ENCODE measurements at places on chromosomes 11 and 22.

DNA sequence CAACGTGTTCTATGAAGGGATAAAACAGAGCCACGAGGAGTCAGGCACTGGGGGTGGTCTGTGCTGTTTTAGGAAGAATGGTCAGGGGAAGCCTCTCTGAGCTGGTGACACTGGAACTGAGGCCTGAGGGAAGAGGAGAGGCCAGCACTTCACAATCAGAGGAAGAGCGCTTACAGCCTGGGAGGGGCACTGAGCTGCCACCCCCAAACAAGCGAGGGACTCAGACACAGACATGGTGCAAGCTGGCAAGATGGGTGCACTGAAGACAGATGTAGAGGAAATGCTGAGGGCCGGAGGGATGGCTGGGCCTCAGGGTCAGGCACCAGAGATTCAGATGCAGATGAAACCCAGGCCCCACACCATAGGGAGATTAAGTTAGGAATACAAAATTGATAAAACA, 40.0 kb upstream of the TP53I11 start:
- DNase-seq, result no peak

GRCh38 chr11:75919525-75919924, 104.5 kb downstream of the UVRAG start:
- DNase-seq, result no peak

DNA sequence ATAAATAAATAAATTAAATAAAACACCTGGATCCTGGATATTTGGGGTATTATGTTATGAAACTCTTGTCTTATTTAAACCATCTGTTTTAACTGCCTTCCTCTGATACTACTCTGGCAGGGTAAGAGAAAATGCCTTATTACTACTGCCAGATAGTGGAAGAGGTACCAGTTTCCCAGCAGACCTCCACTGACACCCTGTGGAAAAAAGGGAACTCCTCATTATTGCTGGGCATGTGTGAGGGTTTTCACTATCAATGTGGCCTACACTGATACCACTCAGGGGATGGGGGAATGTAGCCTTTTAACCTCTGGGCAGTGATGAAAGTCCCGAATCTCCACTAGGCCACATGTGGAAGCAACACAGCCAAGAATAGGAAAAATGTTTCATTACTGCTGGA, 121.0 kb downstream of the LUZP2 start:
- DNase-seq, result no peak

DNA sequence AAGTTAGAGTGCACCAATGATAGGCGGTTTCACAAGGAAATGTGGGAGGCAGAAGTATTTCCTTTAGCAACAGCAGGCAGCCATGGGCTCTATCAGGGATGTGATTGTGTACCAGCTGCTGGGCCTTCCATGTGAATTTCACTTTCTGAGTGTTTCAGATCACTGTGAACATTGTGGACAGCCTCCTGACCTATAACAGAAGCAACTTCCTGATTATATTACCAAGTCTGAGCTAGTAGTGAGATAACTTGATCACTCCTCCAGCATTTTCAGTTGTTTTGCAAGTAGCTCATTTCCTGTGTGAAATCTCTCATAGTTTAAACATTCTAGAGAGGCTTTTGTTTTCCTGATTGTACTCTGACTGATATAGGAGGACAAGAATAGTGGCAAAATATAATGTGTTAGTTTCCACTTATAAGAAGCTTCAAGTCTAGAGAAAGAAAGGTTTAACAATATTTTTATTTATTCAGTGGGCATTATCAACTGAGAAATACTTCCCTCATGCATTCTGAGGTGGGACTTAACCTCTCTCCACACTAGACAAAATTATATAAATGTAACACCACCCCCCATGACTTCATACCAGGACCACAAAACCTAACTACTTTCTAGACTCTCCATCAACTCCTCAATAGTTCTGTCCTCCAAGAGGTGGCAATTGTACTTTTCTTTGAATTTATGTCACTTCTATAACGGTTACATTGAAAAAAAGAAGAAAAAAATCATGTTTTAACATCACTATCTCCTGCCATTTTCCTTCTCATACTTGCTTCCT, 184.2 kb upstream of the LUZP2 start:
- peak; percentile 14 for DNase-seq

- DNase-seq, result no peak
Measured at GRCh38 chr11:126545057-126545555, 189.6 kb downstream of the ST3GAL4 start.

DNA sequence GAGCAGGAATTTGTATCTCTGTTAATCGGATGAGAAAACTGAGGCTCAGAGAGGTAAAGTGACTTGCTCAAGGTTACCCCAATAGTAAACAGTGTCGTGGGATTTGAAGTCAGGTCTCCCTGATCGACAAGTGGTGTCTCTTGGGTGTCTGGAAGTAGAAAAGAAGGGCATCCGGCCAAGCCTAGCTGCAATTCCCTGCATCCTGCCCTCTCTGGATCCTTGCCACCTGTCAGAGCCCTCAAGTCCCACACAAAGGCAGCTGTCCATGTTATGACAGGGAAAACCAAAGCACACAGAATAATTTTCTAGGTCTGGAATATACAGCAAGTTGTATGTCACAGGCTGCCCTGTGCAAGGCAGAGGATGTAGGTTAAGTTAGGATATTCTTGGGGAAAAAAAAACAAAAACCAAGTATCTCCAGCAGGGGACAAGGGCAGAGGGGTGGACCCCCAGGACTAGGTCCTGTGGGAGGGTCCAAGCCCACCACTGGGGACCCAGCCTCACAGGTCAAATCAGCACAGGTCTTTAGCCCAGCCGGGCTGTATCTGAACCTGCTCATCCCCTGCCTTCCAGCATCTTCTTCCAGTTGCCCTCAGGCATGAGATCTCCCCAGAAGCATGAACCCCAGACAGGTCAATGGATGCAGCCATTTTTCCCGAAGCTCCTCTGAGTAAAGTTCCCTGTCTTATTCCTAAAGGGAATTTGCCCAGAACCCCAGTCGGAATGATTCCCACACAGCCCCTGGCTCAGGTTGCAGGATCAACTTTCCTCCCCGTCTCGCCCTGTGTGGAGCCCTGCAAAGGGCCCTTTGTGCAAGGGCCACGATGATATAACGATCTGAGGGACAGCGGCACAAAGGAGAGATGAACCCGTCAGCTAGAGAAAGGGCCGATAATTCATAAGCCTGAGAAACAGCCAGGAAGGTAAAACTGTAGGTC, 15.0 kb downstream of the USH1C start:
- DNase-seq, result no peak

GRCh38 chr11:95835768-95836488, 45.6 kb downstream of the CEP57 start:
- DNase-seq, result peak; percentile 73

GRCh38 chr11:75536786-75537641, 11.3 kb upstream of the GDPD5 start:
- DNase-seq, result no peak

DNA sequence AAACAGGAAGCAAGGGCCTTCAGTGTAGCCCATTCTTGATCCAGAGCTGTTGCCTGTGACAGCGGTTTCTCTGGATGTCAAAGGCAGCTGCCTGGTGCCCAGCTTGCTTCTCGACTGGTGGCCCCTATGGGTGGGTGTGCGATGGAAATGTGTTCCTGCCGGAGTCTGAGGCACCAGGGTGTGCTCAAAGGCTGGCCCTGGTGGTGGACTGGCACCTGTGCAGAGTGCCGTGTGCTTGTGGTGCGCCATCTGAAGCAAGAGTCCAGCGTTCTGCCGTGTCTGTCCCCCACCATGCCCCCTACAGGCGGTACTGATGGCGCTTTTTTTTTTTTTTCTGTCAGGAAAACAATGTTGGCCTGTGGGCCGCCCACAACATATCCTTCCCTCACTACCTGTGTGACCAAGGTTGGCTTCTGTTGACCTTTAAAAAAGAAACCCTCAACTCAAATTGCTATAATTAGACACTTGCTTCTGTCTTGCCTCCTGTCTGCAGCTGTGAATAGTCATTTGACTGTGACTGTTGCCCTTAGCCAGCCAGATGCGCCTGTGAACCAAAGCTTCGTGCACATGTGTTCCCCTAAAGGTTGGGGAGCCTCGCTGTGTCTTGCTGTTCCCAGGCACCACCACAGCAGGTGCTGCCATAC, 4.7 kb upstream of the RANBP1 start:
- no peak for DNase-seq

GRCh38 chr11:128852327-128853023, 14.6 kb downstream of the KCNJ1 start:
- no peak for DNase-seq

- no peak for DNase-seq
Measured at GRCh38 chr11:68890490-68891231, 13.0 kb downstream of the MRPL21 start.

- DNase-seq, result no peak
Measured at GRCh38 chr11:64743591-64744543, at the start of gene RASGRP2. RASGRP2 (minus strand) TSS chr11:64744142; CDS start chr11:64742866, 1,276 bp downstream.

GRCh38 chr11:66494935-66495334, 14.7 kb downstream of the DPP3 start:
- DNase-seq, result no peak

DNA sequence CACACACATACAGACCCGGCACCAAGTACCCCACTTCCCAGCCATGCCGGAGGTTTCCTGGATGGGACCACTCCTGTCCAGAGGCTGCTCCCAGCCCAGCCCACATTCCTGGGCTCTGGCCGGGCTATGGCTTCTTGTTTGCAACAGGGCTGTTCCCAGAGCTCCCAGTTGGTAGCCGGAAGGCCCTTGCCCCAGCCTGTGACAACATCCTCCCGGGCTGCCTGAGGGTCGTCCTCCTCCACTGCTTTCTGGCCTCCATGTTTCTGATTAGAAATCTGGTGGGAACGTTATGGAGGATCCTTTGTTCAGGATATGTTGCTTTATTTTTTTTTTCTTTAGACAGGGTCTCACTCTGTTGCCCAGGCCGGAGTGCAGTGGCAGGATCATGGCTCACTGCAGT, 952 bp upstream of the CYP2D6 start:
- no peak for DNase-seq

- no peak for DNase-seq
Measured at GRCh38 chr11:91960770-91961169, 263.8 kb upstream of the FAT3 start.

DNA sequence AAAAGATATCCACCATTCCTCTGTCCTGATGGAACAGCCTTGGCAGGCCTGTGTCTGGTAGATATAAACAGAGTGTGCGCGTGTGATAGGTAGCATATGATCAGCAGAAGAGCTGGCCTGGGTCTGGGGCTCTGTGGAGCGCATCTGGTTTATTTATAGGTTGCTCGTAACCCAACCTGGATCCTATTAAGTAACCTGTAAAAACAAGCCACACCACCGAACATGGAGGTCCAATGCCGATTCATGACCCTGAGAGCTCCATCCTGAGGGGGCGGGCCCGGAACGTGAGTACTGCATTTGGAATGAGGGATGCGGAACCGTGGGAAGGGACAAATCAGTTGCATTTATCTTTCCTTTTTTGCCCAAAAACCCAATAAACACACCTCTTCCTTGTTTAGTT, 31.9 kb upstream of the APOL5 start:
- no peak for DNase-seq

DNA sequence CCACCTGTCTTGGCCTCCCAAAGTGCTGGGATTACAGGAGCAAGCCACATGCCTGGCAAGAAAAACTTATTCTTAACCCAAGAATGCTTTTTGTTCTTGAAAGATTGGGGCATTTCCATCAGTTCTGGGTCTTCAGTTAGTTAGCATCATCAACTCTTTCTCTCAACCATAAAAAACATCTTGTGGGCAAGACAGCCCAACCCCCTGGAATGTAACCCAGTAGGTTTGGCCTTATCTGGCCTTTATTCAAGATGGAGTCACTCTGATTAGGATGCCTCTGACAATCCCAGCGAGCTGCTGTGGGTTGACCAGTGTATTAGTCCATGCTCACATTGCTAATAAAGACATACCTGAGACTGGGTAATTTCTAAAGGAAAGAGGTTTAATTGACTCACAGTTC, 9.2 kb upstream of the TPCN2 start:
- no peak for DNase-seq

GRCh38 chr22:21938906-21939305, 13.7 kb downstream of the PPM1F start:
- DNase-seq, result no peak

- DNase-seq, result no peak
Measured at GRCh38 chr22:30662040-30662439, 5.6 kb downstream of the DUSP18 start.

- no peak for DNase-seq
Measured at GRCh38 chr11:650482-650881, 13.4 kb downstream of the DRD4 start.

DNA sequence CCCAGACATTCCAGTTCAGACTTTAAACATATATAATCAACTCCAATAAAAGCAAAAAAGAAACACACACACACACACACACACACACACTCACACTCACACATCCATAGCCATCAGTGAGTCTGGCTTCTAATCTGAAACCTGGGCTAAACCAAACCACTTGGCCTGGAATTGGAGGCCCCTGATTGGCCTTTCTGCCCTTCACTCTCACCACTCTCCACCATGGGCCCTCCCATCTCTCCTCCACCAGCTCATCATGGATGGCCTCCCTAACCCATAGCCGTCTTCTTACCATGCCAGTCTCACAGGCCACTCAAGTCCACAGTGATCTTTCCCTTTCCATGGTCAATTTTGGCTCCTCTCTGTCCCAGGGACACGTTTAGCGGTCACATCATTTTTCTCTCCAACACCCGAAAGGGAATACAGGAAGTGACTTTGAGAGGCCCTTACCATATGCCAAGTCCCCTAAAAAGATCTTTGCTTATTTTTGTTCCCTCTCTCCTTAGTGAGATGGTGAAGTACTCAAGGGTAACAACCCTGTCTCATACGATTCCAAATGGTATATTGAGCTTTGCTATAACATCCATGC, 66.6 kb downstream of the ENDOD1 start:
- no peak for DNase-seq

- DNase-seq, result no peak
Measured at GRCh38 chr11:130612291-130612851, 163.9 kb downstream of the ADAMTS15 start.

DNA sequence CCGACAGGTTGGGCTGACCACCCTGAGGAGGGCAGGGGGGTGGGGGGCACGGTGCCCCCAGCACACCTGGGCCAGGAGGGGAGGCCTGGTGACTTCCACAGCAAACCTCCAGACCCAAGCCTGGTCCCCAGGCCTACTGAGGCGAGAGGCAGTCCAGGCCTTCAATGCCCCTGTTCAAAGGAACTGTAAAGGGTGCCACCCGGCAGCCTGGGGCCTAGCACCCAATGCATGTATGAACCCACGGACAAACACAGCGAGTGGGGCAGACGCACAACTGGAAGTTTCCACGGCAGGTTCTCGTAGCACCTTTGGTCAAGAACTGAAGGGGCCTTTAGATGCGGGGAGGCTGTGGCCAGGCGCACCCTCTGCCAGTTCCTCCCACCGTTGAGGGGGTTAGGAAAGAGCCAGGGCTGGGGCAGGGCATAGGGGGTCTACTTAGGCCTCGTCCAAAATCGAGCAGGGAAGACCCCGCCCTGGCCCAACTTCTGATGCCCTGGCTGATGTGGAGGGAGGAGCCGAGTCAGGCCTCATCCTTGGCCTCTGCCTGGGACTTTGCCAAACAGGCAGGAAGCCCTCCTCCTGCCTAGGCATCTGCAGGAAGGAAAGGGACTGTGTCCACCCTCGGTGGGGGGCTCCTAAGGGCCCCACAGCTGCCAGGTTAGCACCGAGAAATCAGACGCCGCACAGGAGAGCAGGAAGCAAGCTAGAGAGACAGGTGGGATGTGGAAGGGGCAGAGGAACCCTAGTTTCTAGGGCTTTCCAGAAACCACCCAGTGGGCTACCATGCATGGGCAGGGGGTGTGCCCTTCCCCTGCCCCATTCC, 6.6 kb downstream of the CBX6 start:
- DNase-seq, result no peak

All from foreskin melanocyte (primary cell).